ENCODE measurements at places on chromosomes 12 and 14.

- DNase-seq = no peak
These were observed 36.3 kb downstream of the TTLL5 start for GRCh38 chr14:75697386-75697785.

- no peak for DNase-seq
These were observed 1540.3 kb upstream of the TMEM132C start for GRCh38 chr12:126726481-126727217.

DNA sequence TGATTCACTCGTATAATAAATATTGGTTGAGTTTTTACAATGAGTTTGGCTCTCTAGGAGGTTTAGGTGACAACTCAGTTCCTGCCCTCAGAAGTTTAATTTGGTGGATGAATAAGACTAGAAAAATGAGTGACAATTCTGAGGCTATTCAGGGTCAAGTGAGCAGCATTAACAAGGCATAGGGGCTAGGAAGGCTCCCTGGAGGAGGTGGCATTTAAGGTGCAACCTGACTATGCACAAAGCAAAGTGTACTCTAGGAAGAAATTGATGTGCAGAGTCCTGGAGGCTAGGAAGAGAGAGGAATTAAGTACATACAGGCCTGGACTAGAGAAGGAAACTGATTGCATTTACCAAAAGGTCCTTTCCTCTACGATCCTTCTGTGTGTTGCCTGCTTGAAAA, 440.3 kb downstream of the MED13L start:
- DNase-seq = no peak

DNA sequence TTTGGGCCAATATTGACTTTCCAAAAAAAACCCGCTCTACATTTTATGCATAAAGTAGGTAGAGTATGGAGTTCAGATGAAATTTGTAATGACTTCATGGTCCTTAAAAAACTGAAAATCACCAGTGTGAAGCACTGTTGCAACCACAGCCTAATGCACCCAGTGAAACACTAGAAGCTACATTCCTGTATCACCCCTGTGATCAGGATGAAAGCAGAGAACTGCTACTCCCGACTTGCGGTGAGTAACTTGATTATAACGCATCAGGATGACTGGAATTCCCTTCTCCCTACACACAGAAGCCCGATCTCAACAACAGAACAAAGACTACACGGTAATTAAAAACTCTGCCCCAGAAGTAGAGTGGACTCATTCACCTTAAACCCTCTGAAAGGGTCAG, 33.8 kb downstream of the SPTB start:
- DNase-seq = no peak

- DNase-seq = no peak
These were observed 22.9 kb downstream of the KRT18 start for GRCh38 chr12:52971679-52972329.

- no peak for DNase-seq
These were observed 237.6 kb upstream of the CRY1 start for GRCh38 chr12:107330831-107331431.

DNA sequence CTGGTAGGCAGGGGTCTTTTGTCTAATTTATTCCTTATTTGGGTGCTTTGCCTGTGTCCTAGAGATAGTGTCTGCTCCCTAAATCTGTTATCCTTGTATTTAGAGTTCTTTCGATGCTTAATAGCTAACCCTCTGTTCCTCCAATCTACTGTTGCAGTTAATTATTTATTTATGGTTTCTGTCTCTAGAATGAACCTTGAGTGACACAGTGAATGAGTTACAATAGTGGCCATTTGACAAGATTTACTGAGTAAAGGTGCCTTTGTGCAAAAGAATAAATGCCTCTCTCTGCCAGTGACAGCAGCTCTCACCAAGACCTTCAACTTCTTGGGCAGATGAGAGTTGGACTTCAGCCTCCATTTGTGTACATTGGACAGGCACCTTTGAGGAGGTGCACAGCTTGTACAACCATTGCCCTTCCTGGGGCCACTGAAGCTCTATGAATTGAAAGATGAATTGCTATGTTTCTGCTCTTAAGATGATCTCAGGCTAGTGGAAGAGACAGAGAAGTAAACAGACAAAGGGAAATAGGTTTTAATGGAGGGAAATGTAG, 165.9 kb downstream of the DERA start:
- DNase-seq = no peak

DNA sequence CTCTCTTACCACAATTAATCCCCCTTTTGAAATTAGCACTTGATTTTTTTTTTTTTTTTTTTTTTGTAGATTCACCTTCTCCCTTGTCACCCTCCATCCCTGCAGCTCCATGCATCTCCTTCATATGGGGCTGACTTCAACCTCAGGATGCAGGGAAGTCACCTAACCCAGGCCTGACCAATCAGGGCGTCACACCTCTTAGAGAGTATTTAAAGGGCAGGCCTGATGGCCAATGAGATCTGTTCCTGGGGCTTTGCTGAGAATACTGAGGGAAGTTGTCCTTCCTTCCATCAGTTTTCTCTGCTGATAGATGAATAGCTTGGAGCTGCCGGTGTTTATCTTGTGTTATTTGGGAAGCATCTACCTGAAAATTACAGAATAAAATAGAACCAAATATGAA, 1104.7 kb upstream of the TMEM132C start:
- no peak for DNase-seq

GRCh38 chr12:53978477-53979356, 4.0 kb upstream of the HOTAIR start:
- DNase-seq = no peak

GRCh38 chr14:91145391-91146160, 31.7 kb downstream of the DGLUCY start:
- DNase-seq = no peak

GRCh38 chr14:33414041-33414440, 475.4 kb downstream of the NPAS3 start:
- no peak for DNase-seq

DNA sequence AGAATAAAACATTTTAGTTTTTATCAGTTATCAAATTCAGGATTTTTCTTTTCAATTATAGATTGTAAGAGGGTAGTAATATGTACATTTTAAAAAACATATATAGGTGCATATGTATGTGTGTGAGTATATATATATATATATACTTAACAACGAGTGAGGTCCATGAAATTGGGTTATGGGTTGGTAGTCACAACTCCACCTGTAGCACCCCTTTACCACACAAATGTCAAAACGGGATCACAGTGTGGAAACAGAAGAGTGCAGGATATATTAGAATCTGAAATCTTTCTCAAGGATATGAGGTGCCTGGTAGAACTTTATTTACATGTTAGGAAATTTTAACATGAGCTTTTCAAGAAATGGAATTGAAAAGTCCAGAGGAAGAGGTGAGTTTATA, 31.3 kb downstream of the MIA2 start:
- DNase-seq = no peak

DNA sequence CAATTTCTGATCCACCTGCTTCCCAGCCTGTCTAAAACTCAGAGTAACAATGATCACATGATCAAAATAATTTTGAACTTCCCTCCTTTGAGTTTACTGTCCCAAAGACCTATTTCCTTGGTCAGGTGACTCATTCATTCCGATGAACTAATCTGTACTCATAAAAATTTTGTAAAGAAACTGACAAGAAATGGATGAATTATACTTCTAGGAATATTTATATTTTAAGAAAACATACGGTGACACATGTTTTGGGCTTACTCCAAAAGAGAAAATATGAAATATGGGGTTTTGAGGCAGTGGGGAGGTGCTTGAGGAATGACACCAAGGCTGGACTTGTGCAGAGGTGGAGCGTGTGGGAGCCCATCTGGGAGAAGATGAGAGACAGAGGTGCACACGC, 42.0 kb downstream of the GUCY2C start:
- DNase-seq = no peak

DNA sequence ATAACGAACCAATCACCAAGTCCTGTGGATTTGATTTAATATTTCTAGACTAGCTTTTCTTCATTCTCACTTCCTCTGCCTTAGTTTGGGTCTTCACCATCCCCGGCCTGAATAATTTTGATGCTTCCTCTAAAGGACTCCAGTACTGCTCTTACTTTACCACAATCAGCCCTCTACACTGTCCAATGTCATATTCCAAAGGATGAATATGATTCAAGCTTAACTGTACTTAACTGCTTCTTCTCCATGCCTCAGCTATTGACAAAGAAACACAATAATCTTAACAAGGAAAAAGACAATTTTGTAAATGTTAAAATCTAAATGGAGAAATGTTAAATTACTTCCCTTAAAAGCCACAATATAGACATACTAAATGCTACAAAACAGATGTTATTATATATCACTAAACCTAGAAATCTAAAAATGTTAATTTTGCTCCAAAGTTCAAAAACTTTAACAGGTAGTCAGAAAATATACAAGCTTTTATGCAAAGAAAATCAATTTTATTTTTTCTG, 70.2 kb downstream of the STXBP6 start:
- no peak for DNase-seq

DNA sequence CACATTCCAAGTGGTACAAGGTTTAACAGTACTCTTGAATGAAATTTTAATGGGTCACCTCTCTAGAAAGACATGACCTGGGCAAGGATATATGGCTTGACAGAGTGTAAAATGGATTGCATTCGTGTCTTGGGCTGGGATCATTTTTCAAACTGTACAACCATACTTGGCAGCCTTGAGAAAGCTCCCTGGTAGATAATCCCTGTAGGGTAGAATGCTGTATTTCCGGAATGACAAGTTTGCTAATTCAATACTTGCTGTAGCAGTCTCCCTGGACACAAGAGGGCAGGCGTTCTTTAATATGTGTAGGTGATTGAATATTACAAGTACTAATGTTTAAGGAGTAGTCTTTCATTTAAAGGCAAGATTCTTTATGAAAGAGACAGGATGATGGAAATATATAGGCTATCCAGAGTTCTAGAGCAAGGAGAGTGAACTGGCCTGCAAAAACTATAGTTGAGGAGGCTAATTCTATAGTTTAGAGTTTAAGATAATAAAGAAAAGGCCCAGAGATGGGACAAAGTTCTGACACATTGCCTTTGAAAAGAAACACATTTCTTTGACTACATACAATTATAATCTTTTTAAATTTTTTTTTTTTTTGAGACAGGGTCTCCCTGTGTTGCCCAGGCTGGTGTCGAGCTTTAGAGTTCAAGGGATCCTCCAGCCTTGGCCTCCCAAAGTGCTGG, 53.4 kb downstream of the PLBD1 start:
- no peak for DNase-seq

DNA sequence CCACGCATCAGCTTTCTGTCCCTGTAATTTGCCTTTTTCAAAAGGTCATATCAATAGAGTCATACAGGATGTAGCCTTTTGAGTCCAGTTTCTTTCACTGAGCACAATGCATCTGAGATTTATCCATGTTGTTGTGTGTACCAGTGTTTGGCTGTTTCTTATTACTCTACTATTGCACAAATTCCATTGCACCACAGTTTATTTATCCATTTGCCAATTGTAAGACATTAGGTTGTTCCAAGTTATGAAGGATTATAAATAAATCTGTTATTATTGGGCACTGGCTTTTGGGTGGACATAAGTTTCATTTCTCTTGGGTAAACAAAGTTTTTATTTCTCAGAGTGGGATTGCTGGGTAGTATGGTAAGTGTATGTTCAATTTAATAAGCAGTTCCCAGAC, 68.3 kb upstream of the TBPL2 start:
- no peak for DNase-seq

DNA sequence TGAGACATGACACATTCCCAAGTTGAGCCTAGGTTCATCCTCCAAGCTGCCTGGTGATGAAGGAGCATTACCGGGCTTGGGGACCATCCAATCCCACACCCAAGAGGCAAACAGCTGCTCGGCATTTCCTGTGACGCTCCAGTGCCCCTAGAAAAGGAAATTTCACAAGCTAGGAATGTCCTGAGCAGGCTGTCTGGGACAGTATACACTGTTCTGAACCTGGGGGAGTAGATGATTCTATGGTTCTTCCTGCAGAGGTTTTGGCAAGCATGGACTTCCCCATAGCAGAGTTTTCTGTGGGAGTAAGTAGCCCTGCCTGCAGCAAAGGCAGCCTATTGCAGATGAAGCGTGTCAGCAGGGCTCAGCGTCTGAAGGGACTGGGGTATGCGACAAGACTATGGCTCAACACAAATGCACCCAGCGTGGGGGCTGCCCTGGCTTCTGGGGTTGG, 47.4 kb upstream of the SRSF5 start:
- DNase-seq = no peak

- DNase-seq = no peak
These were observed 123.9 kb downstream of the ADAMTS20 start for GRCh38 chr12:43428088-43428600.

DNA sequence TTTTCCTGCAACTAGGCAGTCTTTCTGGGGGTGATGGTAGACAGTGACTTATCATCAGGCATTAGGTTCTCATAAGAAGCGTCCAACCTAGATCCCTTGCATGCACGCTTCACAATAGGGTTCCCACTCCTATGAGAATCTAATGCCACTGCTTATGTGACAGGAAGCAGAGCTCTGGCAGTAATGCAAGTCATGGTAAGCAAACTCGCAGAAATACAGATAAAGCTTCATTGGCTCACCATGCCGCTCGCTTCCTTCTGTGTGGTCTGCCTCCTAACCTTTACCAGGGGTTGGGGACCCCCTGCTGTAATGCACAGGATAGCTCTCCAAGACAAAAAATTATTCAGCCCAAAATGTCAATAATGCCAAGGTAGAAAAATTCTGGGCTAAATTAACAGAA, 864.2 kb downstream of the TRHDE start:
- DNase-seq = no peak

GRCh38 chr12:89762498-89763170, 54.0 kb upstream of the ATP2B1 start:
- no peak for DNase-seq

GRCh38 chr12:100857971-100858370, 63.4 kb downstream of the ANO4 start:
- no peak for DNase-seq

All from stimulated activated CD8-positive, alpha-beta memory T cell treated with anti-CD3 and anti-CD28 coated beads, Interleukin-4, amount 100 ng/mL, for 4 hours (primary cell).